Stimulated activated CD4-positive, alpha-beta T cell treated with anti-CD3 and anti-CD28 coated beads, Interleukin-2, amount 100 ng/mL, for 48 hours (primary cell): ENCODE measurements at places on chromosomes 2 and 18.

DNA sequence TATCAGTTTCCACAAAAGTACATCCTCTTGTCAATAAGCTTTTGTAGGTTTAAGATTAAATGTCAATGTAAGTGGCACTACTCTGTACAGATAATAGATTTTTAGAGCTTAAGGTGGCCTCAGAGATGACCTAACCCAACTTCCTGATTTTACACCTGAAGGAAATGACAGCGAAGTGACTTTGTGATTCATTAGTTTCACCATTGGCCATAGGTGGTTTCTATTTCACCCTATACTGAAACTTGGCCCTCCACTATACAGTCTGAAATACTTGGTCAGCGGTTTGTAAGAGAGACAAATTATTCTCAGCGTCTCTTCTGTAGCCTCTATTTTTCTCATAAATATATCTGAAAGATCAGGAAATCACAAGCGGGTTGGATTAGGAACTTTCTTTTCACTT is 330.4 kb upstream of the FAM98A start:
- DNase-seq, result no peak

DNA sequence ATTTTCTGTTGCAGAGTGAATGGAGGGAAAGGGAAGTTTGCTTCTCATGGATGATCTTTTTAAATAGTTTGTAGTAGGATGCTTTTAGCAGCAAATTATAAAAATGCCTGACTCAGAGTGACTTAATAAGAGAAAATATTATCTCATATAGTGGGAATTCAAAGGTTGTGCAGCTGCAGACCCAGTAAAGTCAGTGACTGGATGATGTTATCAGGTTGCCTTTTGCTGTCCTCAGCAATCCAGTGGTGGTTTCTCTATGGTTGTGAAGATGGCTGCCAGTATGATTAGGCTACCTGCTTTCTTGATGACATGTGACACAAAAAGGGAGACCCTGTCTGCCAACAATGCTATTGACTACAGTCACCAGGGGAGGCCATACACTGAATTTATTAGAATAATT is 184.8 kb downstream of the DIS3L2 start:
- DNase-seq, result no peak

- DNase-seq, result no peak
Observed at GRCh38 chr2:31207790-31208189, 9.5 kb downstream of the CAPN14 start.

- no peak for DNase-seq
Observed at GRCh38 chr2:58350484-58350883, 109.4 kb upstream of the FANCL start.

- DNase-seq, result no peak
Observed at GRCh38 chr2:67131257-67131609, 265.9 kb upstream of the ETAA1 start.

- no peak for DNase-seq
Observed at GRCh38 chr2:223835701-223836532, 1.5 kb downstream of the AP1S3 start.

DNA sequence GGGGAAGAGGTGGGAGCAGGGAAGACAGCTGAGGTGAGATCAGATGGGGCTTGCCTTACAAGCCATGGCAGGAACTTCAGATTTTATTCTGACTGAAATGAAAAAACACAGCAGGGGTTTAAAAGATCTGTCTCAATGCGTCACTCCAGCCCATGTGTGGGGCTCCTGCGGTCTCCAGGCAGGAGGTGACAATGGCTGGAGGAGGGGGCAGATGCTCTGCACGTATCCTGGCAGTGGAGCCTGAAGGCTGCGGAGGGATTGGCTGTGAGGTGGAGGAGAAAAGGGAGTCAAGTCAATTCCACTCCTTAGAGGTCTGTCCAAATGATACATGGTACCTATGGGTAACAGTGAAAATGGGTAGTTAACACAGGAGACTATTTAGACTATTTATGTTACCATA is 40.5 kb upstream of the KIDINS220 start:
- DNase-seq, result no peak

- DNase-seq, result no peak
Observed at GRCh38 chr18:61076986-61077385, 256.2 kb upstream of the CDH20 start.

DNA sequence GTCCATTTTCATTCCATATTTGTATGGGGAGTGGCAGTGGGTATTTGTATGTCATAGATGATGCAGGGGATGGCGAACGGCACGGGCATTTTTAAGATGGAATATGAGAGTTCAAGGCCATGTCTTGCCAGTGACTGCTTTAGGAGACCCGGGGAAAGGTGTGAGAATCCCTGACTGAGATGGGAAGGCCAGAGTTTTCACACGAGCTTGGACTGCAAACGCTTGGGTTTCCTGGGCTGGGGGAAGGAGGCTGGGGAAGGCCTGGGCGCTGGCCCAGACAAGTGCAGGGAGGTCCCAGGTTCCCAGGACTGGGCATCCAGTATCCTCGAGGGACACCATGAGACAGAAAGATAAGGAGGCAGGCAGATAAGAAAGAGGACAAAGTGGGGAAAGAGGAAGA is 35.2 kb downstream of the CNGA3 start:
- no peak for DNase-seq

GRCh38 chr18:62201870-62202269 is 14.8 kb downstream of the RELCH start:
- no peak for DNase-seq

DNA sequence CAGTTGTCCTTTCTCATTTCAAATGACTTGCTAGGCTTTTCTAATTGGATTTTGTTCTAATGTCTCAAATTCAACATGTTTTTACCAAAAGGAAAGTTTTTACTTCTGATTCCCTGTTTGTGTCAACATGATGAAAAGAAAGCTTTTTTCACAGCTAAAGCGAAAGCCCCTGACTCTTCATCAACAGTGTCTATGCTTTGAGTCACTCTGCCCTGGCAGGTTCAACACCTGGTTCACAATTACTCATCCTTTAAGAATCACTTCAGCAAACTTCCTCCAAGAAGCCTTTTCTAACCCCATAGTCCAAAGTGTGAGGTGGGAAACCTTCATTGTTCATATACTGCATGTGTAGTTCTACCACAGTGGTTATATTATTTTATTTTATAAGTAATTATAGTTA is 7.6 kb upstream of the DSG2 start:
- no peak for DNase-seq

DNA sequence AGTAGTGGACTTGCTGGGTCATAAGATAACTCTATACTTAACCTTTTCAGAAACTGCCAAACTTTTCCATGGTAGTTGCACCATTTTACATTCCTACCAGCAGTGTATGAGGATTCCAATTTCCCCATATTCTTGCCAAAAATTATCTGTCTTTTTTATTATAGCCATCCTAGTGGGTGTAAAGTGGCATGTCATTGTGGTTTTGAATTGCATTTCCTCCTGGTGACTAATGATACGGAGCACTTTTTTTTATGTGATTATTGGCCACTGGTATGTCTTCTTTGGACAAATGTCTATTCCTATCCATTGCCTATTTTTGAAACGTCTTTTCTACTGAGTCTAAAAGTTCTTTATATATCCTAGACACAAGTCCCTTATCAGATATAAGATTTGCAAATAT is 44.3 kb downstream of the CACNB4 start:
- DNase-seq, result no peak

- no peak for DNase-seq
Observed at GRCh38 chr2:66890166-66890742, 455.3 kb downstream of the MEIS1 start.

GRCh38 chr2:189880832-189881492 is 96.7 kb downstream of the PMS1 start:
- no peak for DNase-seq

GRCh38 chr18:24262087-24262486 is 123.2 kb downstream of the CABYR start:
- no peak for DNase-seq

DNA sequence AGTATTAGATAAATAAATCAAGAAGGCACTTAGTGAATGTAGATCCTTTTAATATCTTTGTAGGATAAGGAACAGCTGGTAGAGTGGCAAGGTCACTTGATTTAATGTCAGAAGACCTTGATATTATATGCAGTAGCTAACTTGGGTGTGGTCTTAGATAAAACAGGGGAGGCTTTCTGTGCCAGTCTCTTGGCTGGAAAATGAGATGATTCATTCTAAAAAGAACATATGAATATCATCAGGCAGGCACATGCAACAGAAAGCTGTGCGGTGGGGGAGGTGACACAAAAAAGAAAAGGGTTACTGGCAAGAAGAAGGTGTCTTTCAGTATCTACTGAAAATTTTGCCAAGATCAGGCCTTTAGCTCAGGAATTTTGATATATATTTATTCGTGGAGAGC is 931.7 kb upstream of the CELF4 start:
- no peak for DNase-seq

DNA sequence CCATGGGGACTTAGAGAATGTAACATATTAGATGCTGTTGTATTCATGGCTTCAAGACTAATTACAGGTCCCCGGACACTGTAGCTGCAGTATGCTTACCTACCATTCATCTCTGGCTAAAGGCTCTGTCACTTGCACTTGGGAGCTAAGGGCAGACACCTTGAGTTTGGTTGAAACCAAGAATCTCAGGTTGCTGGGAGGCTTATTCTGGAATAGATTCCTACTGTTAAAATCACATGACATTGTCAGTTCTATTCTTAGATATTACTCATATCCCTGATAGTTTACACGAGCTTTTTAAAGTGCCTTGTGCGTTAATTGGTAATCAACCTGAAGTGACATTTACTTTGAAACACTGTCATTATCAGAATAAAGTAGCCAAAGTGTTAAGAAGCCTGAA is 73.0 kb upstream of the EPB41L5 start:
- DNase-seq, result no peak

DNA sequence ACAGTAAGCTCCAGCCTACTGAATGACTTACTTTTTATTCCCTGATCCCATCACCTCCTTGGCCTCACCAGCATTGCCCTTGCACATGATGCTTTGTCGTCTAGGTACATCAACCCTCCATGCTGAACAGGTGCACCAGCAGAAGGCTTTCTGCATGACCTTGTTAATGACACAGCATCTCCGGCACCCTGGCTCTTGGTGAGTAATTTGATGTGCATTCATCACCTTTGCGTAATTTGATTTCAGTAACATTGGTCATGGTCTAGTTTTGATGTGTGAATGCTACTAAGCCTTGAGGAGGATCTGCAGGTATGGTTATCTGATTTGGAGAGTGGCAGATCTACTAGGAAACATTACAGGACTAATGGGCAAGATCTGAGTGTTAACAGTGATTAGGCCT is 103.6 kb downstream of the STK39 start:
- DNase-seq, result no peak

DNA sequence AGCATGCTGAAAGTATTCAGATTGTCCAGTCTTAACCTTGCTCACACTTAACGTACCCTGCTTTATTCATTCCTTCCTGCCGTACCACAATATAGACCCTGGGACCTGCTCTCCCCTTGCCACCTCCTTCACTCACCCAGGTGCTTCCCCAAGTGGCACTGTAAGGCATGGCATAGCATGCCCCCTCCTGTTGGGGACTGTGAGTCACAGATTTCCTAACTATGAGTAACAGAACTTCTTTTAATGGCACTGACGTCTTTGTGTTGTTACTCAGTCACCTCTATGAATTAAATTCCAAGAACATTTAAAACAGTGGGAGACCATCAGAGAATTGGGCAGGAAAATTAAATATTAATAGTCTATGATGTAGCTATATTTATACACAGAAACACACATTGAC is 117.2 kb downstream of the CTNNA2 start:
- no peak for DNase-seq

DNA sequence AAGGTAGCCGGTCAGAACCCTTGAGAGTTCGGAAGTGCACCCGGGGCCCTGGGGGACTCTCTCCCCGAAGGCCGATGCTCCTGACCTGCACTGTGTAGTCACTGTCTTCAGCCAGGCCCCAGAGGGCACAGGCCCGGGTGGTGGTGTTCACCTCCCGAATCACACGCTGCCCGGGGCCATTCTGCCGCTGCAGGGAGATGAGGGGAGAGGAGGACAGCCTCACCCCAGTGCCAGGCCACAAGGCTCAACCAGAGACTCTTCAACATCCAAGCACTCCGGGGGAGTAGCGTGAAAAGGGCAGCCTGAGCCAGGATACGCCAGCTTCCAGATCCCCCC is 1.1 kb downstream of the FNDC4 start:
- DNase-seq, result no peak

DNA sequence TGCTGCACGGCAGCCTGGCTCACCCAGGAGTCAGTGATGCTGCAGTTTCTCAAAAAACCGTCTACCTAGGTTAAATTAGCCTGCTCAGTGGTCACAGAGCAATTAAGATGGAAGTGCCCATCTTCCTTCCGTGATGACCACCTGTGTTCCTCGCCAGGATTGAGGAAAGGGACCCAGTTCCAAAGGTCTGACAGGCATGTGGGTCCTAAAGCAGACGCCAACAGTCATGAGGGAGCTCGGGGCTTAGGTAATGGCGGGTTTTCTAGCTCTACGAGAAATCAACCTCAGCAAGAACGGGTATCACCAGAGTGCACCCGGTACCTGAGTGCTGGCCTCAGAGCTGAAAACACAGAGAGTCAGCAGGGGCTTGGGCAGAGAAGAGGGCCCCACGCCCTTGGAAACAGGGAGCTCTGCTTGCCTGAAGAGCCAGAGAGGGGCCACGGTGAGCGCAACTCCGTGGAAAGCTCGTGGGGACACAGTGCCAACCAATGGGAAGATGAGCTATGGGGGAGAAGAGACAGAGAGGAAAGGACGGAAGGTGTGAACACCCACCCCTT is 34.3 kb upstream of the DNMT3A start:
- no peak for DNase-seq

- no peak for DNase-seq
Observed at GRCh38 chr18:47206945-47207637, 30.9 kb upstream of the IER3IP1 start.

DNA sequence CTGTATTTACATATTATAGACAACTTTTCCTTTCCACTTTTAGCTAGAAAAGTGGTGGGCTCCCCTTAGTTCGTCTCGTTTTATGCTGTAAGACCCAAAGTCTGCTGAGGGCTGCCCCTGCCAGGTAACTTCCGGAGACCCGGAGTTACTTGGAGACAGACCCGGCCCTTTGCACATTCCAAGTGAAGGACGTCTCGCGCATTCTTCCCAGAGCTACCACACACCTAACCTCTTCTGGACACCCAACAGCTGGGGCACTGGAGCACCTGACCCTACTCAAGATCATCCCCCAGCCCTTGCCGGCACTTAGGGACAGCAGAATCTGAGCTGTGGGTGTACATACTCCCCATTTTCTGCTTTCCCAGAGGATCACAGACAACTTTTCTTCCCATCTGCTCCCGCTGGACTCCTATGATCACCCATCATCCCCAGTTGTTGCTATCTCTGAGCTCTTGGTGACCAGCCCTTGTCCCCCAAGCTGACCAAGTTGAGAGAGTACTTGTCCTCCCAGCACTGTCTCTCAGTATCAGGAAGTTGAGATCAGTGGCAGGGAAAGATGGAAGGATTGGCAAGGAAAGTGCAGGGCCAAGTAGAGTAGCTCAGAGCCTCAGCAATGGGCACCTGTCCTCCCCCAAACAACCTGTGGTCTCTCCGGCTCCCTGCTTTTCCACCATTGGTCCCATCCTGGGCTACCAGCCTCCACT is 8.4 kb upstream of the SATB2 start:
- no peak for DNase-seq

GRCh38 chr2:73218298-73218697 is 4.3 kb downstream of the SMYD5 start:
- no peak for DNase-seq
